Fibroblast of lung (primary cell): ENCODE measurements at places on chromosomes 7 and 10.
A peak's percentile ranks its signal among the peaks of the same experiment; 100 is the strongest.

DNA sequence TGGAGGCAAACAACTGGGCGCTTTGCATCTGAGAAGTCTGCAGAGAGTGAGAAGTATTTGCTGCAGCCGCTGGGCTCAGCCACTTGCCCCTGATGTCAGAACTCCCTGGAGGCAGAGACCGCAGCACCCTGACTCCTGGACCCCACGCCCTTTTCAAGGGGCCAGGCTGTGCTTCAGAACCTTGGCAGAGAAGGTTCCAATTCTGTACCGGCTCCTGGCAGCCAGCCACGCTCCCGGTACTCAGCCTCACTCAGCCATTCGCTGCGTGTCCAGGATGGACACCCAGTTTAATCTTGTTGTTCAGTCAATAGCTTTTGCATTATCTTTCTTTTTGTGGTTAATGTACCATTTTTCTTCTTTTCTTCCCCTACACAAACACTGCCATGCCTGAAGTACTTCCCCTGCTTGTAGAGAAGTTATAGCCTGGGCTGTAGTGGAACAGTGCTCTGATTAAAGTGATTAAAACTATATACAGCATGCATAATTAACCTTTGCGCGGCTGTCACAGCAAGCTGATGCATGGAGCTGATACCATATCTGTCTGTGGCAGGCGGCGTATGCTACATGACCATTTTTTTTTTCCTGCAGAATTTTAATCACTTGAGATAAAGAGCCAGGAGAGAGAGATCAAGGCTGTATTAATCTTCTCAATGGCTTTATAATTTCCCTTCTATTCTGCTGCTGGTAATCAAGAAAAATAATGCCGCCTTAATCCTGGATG lies 578.5 kb downstream of the SDK1 start:
- peak; percentile 9 for DNase-seq

- DNase-seq, result no peak
These were observed 106.2 kb upstream of the KCTD7 start for GRCh38 chr7:66522518-66522917.

GRCh38 chr10:75649466-75649865 lies 218.0 kb downstream of the LRMDA start:
- no peak for DNase-seq

DNA sequence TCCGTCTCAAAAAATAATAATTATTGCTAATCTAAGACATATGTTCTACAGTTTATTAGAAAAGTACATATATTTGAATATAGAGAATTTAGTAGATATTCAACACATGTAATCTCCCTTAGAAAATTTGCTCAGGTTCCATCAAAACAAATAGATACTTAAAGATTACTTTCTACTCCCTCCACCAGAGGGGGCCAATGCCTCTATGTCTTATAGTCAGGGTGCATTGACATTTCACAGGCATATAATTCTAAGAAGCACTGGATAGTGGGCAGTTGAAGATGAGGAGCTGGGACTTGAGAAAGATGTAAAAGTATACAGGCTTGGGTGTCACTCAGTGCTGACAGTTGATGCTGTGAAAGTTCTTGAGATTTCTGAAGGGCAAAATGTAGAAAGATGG lies 301.6 kb upstream of the HPS1 start:
- no peak for DNase-seq
